ENCODE measurements at places on chromosomes 11 and 22.

GRCh38 chr22:35154937-35155387 is 89.0 kb downstream of the ISX start:
- no peak for DNase-seq

DNA sequence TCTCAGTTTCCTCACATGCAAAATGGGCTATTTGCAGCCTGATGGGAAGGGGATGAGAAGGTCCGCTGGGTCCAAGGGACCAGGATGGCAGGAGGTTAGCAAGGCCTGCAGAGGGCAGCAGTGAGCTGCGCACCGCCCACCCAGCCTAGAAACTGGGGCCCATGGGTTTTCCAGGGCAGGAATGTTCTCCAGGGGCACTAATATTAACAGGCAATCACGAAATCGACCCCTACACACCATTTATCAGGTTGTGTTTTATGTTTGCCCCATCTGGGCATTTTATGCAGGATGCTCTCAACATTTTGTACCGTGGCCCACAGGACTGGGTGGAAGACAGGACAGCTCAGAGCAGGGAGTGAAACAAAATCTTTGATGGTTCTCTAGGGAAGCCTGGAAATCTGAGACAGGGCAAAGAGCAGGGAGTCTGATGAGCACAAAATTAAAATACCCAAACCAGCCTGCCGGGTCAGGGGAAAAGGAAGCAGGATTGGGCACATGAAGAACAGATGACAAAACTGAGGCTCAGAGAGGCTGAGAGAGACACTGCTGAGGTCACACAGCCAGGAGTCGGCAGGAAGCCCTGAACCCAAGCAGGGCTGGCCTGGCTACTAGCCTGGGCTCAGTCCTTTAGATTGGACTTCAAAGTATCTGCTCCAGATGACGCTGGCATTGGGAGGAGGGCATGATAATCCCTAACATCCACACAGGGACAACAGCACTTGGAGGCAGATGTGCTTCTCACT is 1.6 kb upstream of the BCR start:
- no peak for DNase-seq

DNA sequence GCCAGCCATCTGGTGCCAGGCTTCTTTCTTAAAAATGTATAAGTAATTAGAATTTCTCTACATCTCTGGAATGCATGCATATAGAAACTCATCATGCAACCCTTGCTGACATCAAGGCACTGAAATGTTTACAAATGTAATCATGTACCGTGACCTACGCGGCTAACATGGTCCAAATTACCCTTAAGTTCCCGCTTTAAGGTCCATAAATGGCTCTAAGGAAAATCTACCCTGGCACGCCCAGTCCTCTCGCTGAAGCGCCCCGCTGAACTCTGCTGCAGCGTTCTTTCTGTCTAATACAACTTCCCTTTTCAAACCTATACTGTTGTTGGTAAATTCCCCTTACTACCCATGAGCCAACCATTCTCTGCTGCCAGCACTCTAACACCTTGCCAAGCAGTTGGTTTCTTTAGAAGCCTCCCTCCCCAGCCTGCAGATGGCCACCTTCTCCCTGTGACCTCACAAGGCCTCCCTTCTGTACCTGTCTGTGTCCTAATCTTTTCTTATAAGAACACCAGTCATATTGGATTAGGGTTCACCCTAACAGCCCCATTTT is 13.5 kb upstream of the HMOX1 start:
- DNase-seq: no peak

DNA sequence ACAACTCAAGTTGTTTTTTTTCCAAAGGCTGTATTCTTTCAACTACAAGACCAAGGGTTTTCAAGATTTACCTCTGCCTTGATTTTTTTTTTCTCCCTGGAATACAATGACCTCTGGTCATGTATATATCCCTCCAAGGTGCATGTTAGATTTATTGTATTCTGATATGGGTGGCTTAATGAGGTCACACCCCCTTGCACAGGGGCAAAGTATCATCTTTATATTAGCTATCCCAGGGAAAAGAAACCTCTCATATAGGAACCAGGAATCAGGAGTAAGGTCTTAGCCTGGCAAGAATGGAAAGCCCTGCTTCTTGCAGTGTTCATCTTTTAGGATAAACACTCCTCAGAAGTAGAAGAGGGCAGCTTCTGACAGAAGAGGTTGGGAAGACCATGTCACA is 516.9 kb upstream of the TENM4 start:
- DNase-seq: no peak

DNA sequence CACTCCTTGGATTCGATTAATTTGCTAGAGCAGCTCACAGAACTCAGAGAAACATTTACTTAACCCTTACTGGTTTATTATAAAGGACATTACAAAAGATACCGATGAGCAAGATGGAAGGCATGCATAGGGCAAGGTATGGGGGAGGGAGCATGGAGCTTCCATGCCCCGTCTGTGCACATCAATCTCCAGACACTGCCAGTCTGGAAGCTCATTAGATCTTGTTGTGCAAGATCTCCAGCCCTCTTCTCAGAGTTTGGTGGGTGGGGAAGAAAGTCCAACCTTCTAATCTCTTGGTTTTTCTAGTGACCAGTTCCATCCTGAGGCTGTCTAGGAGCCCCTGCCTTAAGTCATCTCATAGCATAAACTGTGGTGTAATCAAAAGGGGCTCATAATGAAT is 190.7 kb downstream of the UVRAG start:
- DNase-seq: no peak

DNA sequence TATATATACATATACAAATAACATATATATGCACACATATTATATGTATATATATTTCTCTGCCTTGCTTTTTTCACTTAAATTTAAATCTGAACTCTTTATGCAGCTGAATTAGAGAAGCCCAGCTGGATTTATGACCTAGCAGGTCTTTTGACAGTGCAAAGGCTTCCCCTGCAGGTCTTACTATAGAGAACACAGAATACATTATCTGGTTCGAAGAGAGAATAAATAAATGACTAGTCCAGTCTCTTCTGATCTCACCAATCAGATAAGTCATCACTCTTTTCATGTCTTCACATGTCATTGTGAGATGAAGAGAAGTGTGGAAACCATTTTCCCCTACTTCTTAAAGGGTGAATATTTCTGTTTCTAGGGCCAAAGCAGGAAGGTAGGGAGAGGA is 58.2 kb downstream of the OR10A6 start:
- DNase-seq: no peak

Measured in NCI-H1048 (cell line).